ENCODE measurements at places on chromosomes 2 and 18.

- no peaks in the 10 kb centered on the region for H3K27me3 ChIP-seq
- no peaks in the 10 kb centered on the region for H3K4me1 ChIP-seq
- no peaks in the 10 kb centered on the region for H3K36me3 ChIP-seq
- no peak overlapping the region for H3K27ac ChIP-seq
- DNase-seq, result no peak
Measured at GRCh38 chr2:205011031-205011430, 465.8 kb downstream of the PARD3B start.

DNA sequence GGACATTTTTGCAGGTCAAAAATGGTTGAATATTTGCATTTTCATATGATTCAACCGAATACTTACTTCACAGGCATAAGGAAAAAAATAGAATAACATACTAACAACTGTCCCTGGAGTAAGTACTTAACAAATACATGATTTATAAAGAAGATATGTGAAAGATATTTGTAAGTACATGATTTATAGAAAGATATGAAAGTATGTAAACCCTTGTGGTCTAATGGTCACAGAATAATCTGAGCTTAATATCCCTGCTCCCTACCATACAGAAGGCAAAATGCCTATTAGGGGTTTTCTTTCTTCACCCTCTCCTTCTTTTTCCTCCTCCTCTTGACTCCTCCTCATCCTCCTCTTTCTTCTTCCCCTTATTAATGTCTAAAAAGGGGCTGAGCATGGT, 20.6 kb upstream of the ACTR3 start:
- no peak overlapping the region for H3K27ac ChIP-seq
- H3K36me3 ChIP-seq, result no peaks in the 10 kb centered on the region
- DNase-seq, result no peak
- H3K27me3 ChIP-seq, result no peaks in the 10 kb centered on the region
- H3K4me1 ChIP-seq, result no peaks in the 10 kb centered on the region

DNA sequence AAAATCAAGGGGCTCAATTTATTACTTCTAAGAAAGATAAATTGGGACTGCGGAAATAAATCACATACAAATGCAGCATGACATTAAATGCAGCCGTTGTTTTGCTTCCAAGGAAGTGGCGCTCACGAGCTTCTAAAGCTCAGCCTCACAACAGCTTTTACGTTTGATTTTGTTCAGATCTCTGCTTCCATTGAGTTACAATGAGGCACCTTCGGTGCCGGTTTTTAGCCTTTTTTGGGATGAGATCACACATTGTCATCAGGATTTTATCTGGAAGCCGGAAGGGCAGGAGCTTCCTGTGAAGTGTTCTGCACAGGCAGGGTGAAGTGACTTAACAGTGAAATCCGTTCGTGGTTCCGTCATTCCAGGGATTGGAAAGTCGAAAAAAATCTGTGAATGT, 209.8 kb downstream of the DCDC2C start:
- no peak overlapping the region for H3K4me3 ChIP-seq
- no peaks in the 10 kb centered on the region for H3K27me3 ChIP-seq
- no peaks in the 10 kb centered on the region for H3K36me3 ChIP-seq
- H3K4me1 ChIP-seq, result no peaks in the 10 kb centered on the region
- DNase-seq, result no peak

GRCh38 chr18:78514910-78515670, 464.5 kb upstream of the SALL3 start:
- no peaks in the 10 kb centered on the region for H3K27me3 ChIP-seq
- DNase-seq, result no peak
- no peak overlapping the region for H3K4me3 ChIP-seq
- H3K27ac ChIP-seq, result no peak overlapping the region
- no peaks in the 10 kb centered on the region for H3K4me1 ChIP-seq

GRCh38 chr2:233929352-233930022, 12.3 kb downstream of the TRPM8 start:
- DNase-seq, result no peak
- no peaks in the 10 kb centered on the region for H3K4me1 ChIP-seq
- H3K27ac ChIP-seq, result no peak overlapping the region
- H3K27me3 ChIP-seq, result no peaks in the 10 kb centered on the region
- H3K36me3 ChIP-seq, result no peaks in the 10 kb centered on the region

DNA sequence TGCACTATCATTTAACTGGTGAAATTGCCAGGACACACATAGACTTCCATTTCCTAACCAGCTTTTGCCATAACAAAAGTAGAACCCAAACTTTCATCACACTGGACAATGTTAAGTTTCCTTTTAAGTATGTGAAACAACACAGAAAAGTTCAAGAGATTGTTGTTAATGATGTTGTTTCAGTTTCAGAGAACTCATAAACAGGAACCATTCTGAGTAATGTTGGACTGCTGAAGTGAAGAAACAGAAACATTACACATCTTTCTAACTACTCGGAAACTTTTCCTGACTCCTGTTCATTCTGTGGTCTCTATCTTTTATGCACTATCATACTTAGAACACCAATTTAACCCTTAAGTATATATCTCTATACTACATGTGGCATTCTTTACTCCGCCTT, 179.2 kb downstream of the RIT2 start:
- H3K27me3 ChIP-seq, result no peaks in the 10 kb centered on the region
- H3K4me1 ChIP-seq, result no peaks in the 10 kb centered on the region
- no peak overlapping the region for H3K27ac ChIP-seq
- no peaks in the 10 kb centered on the region for H3K36me3 ChIP-seq
- no peak for DNase-seq

DNA sequence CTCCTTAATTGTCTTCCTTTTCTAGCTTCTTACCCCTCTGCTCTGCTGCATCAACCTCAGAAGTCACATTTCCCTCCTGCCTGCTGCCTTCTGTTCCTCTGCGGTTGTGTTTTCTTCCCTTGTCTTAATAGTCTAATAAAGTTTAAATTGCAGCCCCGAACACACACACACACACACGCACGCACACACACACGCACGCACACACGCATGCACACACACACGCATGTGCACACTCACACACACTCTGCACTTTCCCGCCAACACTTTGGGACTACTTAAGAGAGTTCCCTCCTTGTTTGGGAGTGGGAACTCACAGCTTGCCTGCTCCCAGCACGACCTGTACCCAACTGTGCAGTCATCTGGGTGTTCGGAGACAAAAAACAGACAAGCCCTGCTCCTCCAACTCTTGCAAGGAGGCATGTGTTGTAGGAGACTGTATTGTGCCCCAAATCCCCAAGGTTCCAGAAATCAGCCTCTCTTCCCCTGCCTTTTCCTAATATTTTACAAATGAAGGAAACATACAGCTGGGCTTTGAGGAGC, 99.1 kb downstream of the SETBP1 start:
- H3K36me3 ChIP-seq, result no peaks in the 10 kb centered on the region
- DNase-seq, result no peak
- H3K27ac ChIP-seq, result no peak overlapping the region

DNA sequence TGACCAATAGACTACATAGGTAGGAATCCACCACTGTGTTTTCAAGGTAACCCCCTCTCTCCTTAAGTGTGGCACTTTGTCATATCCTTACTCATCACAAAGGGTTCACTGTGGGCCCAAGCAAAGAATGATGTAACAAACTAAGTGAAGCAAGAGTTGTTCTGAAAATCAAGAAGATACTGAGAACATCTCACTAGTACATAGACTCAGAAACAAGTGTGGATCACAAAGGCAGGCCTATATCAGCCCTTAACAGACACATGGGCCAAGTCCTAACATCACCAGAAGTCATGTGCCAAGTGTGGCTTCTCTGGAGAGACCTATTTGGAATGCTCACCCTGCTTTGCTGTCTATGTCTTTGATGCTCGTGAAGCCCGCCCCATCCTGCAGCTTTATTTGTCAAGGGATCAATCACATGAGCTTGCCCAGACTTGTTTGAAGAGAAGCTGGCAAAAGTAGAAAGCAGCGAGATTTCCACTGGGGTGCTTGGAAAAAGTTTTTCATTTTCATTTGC, 131.2 kb upstream of the TTC39C start:
- H3K4me3 ChIP-seq, result no peak overlapping the region
- peaks cover 15% of the 10 kb centered on the region for H3K36me3 ChIP-seq
- H3K27ac ChIP-seq, result no peak overlapping the region

GRCh38 chr2:15911686-15912085, 28.7 kb upstream of the MYCN start:
- H3K27ac ChIP-seq, result no peak overlapping the region
- H3K27me3 ChIP-seq, result no peaks in the 10 kb centered on the region
- no peaks in the 10 kb centered on the region for H3K4me1 ChIP-seq
- no peak for DNase-seq
- H3K36me3 ChIP-seq, result no peaks in the 10 kb centered on the region

- H3K4me3 ChIP-seq, result no peak overlapping the region
- H3K27me3 ChIP-seq, result no peaks in the 10 kb centered on the region
- DNase-seq, result peak; percentile 48
- H3K36me3 ChIP-seq, result no peaks in the 10 kb centered on the region
- H3K4me1 ChIP-seq, result peaks cover 15% of the 10 kb centered on the region
Measured at GRCh38 chr2:200756618-200757321, 54.9 kb upstream of the BZW1 start.

DNA sequence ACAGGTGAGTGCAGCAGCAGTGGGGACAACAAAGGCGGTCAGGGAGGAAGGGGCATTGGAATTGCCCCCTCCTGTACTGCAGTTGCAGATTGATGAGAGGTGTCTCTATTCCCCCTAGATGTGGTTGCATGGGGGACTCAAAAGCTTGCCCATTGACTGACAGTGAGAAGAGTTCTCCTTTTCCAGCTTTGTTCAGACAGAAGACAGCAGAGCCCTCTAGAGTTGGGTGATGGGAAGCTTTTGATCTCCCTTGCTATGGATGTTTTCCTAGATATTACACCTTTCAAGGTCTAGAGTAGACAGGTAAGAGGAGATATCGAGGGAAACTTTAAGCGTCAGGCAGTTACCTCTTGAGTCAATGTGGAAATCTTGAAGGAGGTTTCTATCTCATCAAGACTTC, 2.9 kb downstream of the PROKR1 start:
- no peak for DNase-seq
- H3K27ac ChIP-seq, result no peak overlapping the region
- peaks cover 1% of the 10 kb centered on the region for H3K4me1 ChIP-seq
- no peak overlapping the region for H3K4me3 ChIP-seq
- H3K27me3 ChIP-seq, result peaks cover 2% of the 10 kb centered on the region
